ENCODE measurements at places on chromosomes 16 and 17.

DNA sequence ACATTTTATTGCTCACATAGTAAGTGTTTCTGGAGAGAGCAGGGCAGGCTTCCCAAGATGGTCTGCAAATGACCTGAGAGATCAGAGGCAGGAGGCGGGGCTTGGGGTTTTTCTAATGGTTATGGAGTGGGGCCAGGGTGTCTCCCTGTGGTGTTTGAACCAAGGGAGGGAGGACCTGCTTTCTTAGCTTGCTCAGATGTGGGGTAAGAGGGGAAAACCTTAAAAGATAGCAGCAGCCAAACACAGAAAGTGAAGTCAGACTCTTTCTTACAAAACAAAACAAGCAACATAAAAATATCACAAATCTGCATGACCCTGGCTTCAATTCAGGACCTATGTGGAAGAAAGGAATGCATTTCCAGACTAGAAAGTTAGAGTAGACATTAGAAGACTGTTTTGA, 22.9 kb upstream of the DNAJA2 start:
- DNase-seq = no peak

- DNase-seq = no peak
Measured at GRCh38 chr17:38534498-38534885, 71.3 kb downstream of the SRCIN1 start.

- no peak for DNase-seq
Measured at GRCh38 chr17:47789611-47790561, 31.7 kb downstream of the OSBPL7 start.

GRCh38 chr17:8147805-8148404, 4.3 kb downstream of the PER1 start:
- no peak for DNase-seq

DNA sequence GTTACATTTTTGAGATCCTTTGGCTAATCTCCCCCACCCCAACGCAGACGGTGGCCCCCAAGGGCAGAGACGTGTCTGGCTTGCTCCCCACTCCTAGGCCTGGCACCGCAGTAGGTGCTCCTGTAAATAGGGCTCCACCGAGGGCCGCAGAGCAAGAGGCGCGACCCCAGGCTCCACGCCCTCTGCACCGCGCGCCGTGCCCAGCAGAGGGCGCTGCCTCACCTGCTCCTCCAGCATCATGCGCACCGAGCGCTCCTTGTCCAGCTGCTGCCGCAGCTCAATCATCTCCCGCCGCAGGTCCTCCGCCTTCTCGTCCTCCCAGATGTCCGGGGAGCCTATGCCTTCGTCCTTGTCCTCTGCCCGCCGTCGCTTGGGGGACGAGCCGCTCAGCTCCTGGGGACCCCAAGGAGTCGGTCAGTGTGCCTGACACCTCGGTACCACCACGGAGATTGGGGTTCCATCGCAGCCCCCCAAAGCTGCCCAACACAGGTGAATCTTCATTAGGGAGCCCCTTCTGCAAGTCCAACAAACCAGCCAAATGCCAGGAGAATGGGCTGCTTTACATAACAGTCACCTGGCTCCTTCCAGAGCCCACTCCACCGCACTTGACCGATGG, 11.2 kb downstream of the TFAP4 start:
- no peak for DNase-seq

DNA sequence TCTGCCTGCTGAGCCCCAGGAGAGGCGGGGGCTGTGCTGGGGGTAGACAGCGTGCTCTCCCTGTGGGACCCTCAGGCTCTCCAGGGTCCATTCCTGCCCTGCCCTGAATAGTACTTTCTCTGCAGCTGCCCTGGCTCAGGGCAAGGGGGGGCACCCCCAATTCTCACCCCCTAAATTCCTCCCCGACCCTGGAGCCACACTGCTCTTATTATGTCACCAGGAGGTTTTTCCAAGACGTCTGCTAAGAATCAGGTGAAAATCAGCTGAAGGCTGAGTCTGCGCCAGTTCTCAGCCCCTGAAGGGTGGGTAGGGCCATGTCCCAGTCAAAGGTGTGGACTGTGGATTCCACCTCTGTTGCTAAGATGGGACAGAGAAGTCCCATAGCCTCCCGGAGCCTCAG, 49.9 kb upstream of the MAP3K14 start:
- DNase-seq = no peak

DNA sequence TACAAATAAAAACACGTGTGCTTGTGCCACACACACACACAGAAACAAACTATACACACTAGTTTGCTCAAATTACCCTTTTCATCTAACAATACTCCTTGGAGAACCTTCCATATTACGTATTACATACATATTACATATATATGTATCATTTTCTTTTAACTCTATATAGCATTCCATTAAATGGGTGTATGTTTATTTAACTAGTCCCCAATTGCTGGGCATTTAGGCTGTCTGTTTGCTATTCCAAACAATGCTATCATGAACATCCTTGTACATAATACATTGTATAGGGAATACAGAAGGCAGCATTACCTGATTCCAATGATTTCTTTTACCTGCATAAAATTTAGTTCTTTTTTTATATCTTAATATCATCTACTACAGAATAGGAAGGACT, 73.1 kb downstream of the SKAP1 start:
- DNase-seq = no peak

GRCh38 chr16:73152386-73153125, 104.6 kb upstream of the ZFHX3 start:
- no peak for DNase-seq

GRCh38 chr16:69773260-69773947, 11.3 kb downstream of the WWP2 start:
- no peak for DNase-seq

DNA sequence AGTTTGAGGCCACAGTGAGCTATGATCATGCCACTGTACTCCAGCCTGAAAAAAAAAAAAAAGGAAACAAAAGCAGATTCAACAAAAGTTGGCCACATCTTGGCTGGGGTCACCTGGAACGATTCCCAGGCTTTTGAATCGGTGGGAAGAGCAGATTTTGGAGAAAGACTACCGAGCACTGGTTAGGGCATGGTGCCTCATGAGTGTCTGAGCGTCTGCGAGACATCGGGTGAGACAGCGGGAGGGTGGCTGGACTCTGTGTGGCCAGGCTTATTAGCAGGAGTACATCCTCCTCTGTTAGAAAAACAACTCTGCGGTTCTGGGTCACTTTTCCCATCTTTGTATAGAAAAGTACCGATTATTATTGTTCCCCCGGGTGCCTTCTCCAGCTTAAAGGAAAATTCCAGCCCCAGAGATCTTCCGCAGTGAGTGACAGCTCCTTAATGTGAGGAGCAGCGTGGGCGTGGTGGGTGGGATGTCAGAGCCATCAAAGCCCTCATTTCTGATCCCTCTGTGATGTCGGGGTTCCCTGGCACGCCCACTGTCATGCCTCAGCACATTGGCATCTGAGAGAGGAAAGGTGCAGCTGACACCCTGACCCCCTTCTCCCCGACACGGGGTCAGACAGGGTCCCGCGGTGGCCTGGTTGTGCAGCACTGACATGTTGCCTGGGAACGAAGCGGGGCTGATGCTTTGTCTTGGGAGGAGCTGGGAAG, 6.9 kb downstream of the RGS9 start:
- DNase-seq = no peak

DNA sequence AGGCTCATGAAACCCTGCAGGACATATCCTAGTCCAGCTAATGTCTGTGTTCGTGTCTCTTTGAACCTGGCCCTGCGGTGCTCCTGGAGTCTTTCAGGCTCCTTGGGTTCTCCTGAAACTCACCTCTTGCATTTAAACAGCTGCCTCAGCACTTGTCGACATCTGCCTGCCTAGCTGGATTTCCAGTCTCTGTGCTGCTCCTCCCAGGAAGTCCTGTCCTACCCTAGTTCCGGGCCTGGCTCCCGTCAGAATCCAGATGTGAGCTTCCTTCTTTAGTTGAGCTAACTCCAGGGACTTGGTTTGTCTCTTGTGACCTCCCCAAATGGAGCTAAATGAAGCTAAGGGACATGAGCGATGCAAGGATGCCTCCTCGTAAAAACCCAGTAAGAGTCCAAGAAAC, 155.2 kb upstream of the PIRT start:
- no peak for DNase-seq

GRCh38 chr16:62876133-62876532, 839.9 kb upstream of the CDH8 start:
- no peak for DNase-seq

DNA sequence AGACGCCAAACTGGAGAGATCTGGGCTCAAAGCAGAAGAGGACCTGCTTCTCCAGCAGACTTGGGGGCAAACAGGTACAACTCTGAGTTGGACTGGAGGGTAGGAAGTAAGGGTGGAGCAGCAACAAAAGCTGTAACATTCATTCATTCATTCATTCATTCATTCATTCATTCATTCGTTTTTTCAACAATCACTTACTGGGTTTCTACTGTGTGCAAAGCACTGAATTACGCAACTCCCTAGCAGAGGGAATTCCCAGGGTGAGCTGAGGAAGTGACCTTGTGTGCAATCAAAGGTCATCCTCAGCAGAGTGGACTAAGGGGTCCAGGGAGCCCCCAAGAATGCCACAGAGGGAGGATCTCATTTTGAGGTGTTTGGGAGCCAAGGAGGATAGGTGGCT, 231.1 kb upstream of the SDK2 start:
- DNase-seq = no peak

DNA sequence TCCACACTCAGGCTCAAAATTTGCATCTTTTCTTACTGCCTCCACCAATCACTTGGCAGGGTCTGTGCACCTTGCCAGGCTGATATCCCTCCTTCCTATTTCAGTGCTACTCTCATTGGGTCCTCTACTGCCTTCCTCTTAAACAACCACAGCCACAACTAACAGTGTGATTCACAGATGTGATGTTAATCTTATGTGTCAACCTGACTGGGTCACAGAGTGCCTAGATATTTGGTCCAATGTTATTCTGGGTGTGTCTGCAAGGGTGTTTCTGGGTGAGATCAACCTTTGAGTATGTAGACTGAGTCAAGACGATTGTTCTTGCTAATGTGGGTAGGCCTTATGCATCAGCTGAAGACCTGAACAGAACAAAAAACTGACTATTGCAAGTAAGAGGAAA, 51.3 kb upstream of the IRX6 start:
- no peak for DNase-seq

GRCh38 chr17:74848656-74849399, 10.9 kb downstream of the GRIN2C start:
- DNase-seq = no peak

DNA sequence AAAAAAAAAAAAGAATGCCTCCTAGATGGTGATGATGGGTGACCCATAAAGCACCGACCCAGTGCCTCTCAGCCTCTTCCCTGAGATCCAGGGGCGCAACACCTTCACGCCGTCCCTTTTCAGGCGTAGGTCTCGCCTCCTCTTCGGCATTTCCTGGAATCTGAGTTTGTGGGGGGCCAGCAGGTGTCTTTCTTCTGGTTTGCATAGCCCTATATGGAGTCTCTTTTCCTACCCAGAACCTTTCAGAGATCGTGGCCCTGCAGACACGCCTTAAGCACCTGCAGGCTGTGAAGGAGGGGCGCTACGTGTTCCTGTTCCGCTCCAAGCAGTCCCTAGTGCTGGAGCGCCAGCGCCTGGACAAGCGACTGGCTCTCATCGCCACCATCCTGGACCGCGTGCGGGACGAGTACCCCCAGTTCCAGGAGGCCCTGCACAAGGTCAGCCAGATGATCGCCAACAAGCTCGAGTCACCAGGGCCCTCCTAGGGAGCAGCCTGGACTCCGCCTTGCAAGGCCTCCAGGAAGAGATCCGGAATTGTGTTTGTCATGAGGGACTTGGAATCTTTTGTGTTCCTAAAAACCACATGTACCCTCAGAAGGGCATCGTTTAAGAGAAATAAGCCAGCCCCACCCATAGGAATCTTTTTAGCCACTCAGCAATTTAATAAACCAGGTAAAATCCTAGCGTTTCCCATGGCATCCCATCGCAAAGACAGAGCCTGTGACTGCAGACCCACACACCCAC, 1.9 kb upstream of the GAA start:
- no peak for DNase-seq

DNA sequence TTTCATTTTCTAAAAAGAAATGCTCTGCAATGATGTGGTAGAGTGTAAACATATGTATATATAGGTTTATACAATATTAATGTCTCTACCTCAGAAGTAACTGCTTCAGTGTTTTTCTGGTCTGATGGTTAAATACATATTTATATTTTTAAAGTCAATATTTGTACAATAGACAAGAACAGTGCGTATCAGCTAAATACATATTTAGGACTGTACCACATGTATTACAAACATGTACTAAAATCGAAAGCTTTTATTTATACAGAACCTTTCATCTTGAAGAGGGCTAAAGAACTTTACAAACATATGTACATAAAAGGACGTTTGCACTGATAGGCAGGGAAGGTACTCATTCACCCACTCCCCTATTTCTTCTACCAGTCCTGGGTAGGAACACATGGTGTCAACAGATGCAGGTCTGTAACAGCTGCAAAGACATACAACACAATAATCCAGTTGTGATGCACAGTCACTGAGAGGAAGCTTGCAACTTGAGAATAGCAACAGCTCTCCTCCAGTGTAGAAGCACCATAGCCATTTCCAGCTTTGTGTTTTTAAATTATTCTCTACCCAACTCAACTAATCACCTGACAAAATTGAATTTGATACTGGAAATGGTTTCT, 206.9 kb upstream of the C17orf78 start:
- no peak for DNase-seq

- DNase-seq = no peak
Measured at GRCh38 chr17:15882777-15883176, 62.2 kb upstream of the ADORA2B start.

DNA sequence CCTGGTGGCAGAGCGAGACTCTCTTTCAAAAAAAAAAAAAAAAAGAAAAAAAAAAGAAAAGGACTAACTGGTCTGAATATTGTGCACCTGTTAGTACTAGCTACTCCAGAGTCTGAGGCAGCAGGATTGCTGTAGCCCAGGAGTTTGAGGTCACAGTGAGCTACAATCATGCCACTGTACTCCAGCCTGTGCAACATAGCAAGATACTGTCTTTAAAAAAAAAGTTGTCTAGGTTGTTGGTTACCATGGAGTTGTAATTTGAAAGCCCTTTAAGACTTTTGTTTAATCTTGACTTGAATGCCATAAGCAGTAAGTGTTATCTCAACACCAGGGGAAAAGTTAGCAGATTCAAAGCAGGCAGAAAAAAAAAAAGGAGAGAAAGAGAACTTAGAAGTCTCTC, 10.9 kb upstream of the C16orf54 start:
- DNase-seq = no peak

- no peak for DNase-seq
Measured at GRCh38 chr17:50469671-50470305, 1.1 kb upstream of the CHAD start.

- DNase-seq = no peak
Measured at GRCh38 chr17:18314059-18314730, 599 bp downstream of the TOP3A start.
